Activated naive CD8-positive, alpha-beta T cell treated with anti-CD3 and anti-CD28 coated beads, Interleukin-2, amount 10 ng/mL, durations not matched to agents 7 days and 5 days (primary cell): ENCODE measurements at places on chromosomes 3 and 15. TPM values are rescaled to one million over a fixed set of nuclear protein-coding genes. Genes with fewer than 3 reads are reported as not detected.

Gene LRRIQ4
- total RNA-seq = 0.23 TPM

Gene MUC4
- total RNA-seq = not detected

Gene CLRN1
- total RNA-seq = not detected

Gene XIRP1
- not detected for total RNA-seq

- no peaks in the 10 kb centered on the region for H3K4me1 ChIP-seq
- no peak overlapping the region for H3K4me3 ChIP-seq
- DNase-seq = no peak
- H3K27me3 ChIP-seq = no peaks in the 10 kb centered on the region
Measured at GRCh38 chr3:21392526-21392925, 358.5 kb downstream of the ZNF385D start.

GRCh38 chr15:43441316-43441715 is 51.6 kb downstream of the TP53BP1 start:
- H3K27ac ChIP-seq = peak overlapping the region; percentile 78
- H3K4me3 ChIP-seq = peak overlapping the region; percentile 39
- H3K36me3 ChIP-seq = peaks cover 5% of the 10 kb centered on the region
- no peaks in the 10 kb centered on the region for H3K27me3 ChIP-seq
- H3K4me1 ChIP-seq = peaks cover 10% of the 10 kb centered on the region

DNA sequence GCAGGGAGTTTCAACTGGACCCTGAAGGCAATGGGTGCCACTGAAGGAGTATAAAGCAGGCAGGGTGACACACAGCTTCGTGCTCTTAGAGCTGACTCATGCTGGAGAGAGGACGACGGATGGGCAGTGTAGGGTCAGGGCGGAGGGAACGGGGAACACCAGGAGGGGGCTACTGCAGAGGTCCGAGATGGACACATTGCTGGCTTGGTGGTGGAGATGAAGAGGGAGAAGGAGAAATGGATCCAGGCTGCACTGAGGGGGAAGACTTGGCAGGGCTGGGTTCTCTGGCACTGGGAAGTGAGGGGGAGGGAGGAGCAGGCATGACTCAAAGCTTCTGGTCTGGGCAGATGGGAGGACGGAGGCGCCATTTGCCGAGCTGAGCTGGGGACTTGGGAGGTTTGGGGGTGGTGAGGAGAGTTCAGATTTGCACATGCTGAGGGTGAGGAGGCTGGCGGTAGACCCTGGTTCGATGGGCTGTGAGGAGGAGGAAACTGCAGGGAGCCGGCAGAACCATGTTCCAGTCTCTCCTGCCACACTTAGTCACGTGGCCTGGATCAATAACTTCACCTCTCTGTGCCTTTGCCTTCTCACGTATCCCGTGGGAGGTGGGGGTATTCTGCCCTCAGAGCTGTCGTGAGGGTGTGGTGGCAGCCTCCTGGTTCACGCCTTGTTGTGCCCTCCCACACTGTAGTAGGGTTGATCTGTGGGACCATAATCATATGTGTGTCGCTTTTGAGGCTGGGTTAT is 4.6 kb upstream of the KCTD6 start:
- no peaks in the 10 kb centered on the region for H3K36me3 ChIP-seq
- H3K4me3 ChIP-seq = no peak overlapping the region
- H3K27me3 ChIP-seq = peaks cover 63% of the 10 kb centered on the region

- H3K4me1 ChIP-seq = peaks cover 7% of the 10 kb centered on the region
- H3K36me3 ChIP-seq = peaks cover 4% of the 10 kb centered on the region
- no peak for DNase-seq
- H3K27me3 ChIP-seq = no peaks in the 10 kb centered on the region
- H3K4me3 ChIP-seq = no peak overlapping the region
Measured at GRCh38 chr3:99895703-99896441, 78.2 kb downstream of the CMSS1 start.
